Activated CD4-positive, CD25-positive, alpha-beta regulatory T cell (primary cell): ENCODE measurements at places on chromosomes 5 and 9.

- no peak for DNase-seq
Measured at GRCh38 chr5:8660133-8660893, 791.4 kb downstream of the MTRR start.

- DNase-seq: no peak
Measured at GRCh38 chr5:1152771-1153282, 41.0 kb upstream of the SLC12A7 start.

DNA sequence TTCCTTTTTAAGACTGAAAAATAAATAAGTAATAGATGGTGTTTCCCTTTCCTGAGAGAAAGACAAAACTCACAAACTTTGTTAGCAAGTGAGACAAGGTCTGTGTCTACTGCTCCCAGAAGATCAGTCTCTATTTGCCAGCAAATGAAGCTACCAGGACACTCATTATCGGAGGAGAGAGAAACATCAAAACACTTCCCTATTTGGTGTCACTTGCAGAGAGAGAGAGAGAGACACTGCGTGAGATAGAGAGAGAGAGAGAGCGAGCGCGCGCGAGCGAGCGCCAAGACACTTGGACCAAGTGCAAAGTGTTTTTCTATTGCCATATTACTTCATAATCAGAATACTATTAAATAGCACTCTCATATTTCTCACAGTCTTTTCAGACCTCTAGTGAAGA, 142.7 kb downstream of the KCNN2 start:
- DNase-seq: no peak

DNA sequence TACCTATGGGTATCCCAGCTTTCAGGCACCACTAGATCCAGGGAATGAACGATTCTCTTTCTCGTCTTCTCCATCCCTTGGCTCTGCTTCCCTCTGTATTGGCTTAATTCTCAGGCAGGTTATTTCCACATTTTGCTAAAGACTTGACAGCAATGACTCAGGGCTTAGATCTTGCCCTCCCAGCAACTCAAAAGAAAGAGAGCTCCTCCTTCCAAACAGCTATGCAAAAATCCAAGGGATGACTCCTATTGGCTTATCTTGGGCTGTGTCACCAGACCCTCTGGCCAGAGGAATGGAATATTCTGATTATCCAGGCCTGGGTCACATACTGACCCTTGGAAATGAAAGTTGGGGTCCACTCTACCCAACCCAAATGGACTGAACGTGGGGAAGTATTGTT, 270.2 kb downstream of the NTRK2 start:
- DNase-seq: no peak

GRCh38 chr5:6961837-6962635, 248.8 kb downstream of the TENT4A start:
- no peak for DNase-seq

- no peak for DNase-seq
Measured at GRCh38 chr9:28389411-28389810, 816.1 kb upstream of the C9orf72 start.

DNA sequence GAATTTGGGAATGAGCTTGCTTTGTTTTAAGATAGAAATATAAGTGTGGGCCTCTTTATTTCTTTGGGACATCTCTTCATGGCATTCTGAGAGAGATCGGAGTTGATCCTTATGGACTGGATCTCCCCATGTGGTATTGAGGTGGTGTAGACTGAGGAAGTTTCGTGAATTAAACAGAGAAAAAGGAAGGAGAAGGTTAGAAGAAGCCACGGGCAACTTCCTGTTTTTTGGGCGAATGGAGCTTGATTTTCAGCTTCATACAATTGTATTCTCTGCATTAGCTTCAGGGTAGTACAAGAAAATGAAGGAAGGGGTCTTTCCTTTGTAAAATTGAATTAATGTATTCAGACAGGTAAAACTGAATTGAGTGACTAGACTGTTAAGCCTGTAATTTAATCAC, 70.5 kb upstream of the HMHB1 start:
- no peak for DNase-seq

- no peak for DNase-seq
Measured at GRCh38 chr9:91376239-91376638, 14.5 kb upstream of the AUH start.

DNA sequence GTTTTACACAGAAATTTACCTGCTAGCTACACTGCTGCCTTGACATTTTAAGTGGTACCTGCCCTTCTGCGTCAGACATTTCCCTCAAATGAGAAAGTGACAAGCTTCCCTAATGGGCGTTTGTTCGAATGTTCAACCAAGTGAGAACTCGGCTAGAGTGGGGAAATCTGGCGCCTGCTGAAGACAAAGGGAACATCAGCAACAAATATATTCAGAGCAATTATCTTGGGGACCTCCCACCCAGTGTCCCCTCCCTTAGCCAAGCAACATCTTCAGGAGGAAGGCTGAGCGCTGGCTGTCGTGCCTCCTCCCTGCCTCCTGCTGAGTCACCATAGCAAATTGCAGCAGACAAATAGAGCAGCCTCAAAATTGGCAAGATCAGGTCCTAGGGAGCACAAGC, 57.1 kb downstream of the MFAP3 start:
- no peak for DNase-seq

DNA sequence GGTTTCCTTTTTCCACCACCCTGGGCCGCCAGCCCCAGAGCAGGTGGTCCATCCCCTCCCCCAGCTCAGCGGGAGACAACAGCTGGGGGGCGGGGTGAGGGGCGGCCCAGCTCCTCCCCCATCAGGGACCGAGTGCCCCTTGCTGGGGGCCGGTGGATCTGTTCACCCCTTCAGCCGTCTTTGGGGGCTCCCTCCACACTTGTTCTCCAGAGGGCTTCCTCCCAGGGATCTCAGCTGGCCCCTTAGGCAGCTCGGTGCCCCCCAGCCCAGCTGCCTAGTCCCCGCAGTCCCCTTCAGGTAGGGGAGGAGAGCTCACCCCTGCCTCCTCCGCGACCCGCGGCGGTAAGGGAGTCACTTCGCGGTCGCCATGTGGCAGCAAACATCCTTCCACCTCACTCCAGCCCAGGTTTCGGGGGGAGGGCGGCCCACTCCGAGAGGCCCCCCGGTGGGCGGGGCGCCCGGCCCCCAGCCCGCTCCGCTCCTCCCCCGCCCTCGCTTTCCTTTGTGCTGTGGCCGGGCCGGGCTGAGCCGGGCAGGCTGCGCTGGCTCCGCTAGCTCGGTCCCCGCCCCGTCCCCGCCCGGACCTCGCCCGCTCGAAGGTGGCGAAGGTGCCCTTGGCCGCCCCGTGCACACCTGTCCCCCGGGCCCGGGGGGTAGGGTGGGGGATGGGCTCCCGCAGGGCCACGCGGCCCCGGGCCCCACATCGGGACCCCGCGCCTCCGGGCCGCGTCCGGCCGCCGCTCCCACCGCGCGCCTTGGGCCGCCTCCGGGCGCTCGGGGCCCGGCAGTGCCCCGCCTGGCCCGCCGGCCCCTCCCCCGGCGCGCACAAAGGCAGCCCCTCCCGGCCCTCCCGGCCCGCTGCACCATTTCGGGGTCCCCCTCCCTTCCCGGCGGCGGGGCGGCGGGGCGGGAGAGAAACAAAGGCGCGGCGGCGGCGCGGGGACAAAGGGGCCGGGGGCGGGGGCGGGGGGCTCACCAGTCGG, 683 bp downstream of the DBN1 start:
- DNase-seq: no peak

DNA sequence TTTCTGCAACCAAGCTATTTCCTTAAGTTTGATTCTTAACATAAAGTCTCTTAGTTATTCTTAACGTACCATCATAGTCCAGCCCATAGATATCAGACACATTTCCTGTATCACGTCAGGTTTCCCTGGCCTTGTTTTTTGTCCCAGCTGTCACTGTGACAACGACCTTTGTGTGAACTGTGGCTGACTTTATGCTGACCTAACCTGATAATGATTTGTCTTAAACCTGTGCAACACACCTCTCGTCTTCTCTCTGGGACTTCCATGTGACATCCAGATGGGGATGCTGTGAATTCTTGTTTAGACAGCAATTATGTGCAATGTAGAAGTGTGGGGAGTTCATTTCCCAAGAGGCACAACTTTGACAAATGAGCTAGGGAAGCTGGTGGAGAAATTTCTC, 662.8 kb downstream of the PTPRD start:
- DNase-seq: no peak
